ENCODE measurements at places on chromosomes 4 and X.
A peak's percentile ranks its signal among the peaks of the same experiment; 100 is the strongest.

DNA sequence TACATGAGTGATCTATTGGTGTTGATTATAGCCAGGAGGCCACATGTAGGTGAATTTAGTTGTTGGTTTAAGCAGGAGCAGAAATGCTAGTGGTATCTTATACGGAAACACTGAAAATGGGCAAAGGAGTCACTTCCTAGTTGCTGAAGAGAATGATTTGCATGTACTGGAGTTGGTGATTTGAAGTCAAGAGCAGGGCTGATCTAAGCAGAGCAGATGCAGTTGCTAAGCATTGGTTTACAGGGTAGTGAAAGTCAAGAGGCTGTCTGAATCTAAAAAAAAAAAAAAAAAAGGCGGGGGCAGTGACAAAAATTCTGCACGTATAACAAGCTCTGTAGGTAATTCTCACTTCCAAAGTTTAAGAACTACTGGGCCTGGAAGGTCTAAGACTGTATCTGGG lies 90.4 kb upstream of the HPRT1 start:
- DNase-seq: no peak
- H3K4me3 ChIP-seq: no peak overlapping the region
- no peaks in the 10 kb centered on the region for H3K36me3 ChIP-seq
- no peak overlapping the region for H3K27ac ChIP-seq

DNA sequence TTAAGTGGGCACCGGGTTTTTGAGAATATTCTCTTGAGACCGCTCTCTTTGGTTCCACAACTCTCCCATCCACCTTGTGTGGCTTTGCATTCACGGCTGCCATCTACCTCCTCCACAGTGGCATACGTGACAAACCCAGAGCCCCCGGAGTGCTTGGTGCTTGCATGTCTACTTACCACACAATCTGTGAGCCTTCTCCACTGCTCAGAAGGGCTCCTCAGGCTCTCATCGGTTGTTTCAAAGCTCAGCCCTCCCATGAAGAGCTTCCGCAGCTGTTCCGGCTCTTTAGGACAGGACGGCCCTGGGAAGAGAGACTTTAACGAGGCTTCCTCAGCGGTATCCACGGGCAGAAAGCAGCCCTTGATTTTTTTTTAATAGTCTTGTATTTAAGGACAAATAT lies 167.6 kb upstream of the ANK2 start:
- H3K4me1 ChIP-seq: no peaks in the 10 kb centered on the region
- DNase-seq: no peak
- no peak overlapping the region for H3K27ac ChIP-seq
- no peaks in the 10 kb centered on the region for H3K27me3 ChIP-seq
- H3K4me3 ChIP-seq: no peak overlapping the region

GRCh38 chrX:16828124-16828908 lies 41.8 kb downstream of the RBBP7 start:
- DNase-seq: peak; percentile 94
- H3K4me3 ChIP-seq: no peak overlapping the region
- H3K27me3 ChIP-seq: no peaks in the 10 kb centered on the region
- no peaks in the 10 kb centered on the region for H3K36me3 ChIP-seq

- no peaks in the 10 kb centered on the region for H3K4me1 ChIP-seq
- H3K27ac ChIP-seq: no peak overlapping the region
- no peaks in the 10 kb centered on the region for H3K27me3 ChIP-seq
- H3K4me3 ChIP-seq: no peak overlapping the region
Measured at GRCh38 chrX:79415056-79415455, 47.9 kb upstream of the ITM2A start.
